ENCODE measurements at places on chromosomes 2 and 18.
A peak's percentile ranks its signal among the peaks of the same experiment; 100 is the strongest.

- no peak for ATAC-seq
Observed at GRCh38 chr2:215790523-215791421, 222.6 kb downstream of the MREG start.

GRCh38 chr18:9742524-9743131 is 34.5 kb downstream of the RAB31 start:
- no peak for ATAC-seq

DNA sequence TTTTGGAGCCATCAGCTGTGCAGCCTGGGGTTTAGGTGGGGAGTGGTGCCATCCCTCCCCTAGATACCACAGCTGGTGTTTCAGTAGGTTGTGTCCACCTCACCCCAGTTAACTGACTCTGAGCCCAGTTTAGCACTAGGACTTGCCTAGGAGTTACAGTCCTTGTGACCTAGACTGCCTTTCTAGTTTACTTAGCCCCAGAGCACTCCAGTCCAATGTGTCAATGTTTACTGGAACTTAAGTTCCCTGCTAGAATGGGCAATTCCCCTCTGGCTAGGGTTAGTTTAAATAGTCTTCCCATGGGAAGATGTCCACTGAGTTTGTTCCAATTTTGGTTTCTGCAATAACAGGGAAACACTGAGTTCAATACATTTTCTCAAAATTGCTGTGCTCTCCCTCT is 909.2 kb downstream of the CCDC85A start:
- ATAC-seq, result no peak

DNA sequence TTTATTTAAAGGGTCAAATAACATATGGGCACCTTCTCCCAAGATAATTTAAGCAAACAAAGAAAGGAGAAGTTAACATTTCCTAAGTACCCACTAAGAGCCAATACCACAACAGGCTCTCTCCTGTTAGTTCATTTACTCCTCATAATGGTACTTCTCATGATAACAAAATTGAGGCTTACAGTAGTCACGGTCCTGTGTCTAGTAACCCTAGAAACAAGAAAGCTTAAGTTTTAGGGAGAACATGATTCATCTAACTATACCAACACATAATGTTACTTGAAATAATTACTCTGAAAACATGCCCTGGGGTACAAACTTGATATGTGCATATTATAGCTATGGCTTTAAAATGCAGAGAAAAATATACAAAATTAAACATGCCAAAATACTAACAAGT is 19.8 kb downstream of the IWS1 start:
- ATAC-seq, result no peak

- no peak for ATAC-seq
Observed at GRCh38 chr2:209613649-209614305, 157.9 kb upstream of the UNC80 start.

- peak; percentile 49 for ATAC-seq
Observed at GRCh38 chr2:17877811-17878280, 621 bp upstream of the KCNS3 start.

- no peak for ATAC-seq
Observed at GRCh38 chr18:42228581-42228980, 273.5 kb downstream of the PIK3C3 start.

- ATAC-seq, result no peak
Observed at GRCh38 chr2:212228743-212229171, 309.8 kb downstream of the ERBB4 start.

DNA sequence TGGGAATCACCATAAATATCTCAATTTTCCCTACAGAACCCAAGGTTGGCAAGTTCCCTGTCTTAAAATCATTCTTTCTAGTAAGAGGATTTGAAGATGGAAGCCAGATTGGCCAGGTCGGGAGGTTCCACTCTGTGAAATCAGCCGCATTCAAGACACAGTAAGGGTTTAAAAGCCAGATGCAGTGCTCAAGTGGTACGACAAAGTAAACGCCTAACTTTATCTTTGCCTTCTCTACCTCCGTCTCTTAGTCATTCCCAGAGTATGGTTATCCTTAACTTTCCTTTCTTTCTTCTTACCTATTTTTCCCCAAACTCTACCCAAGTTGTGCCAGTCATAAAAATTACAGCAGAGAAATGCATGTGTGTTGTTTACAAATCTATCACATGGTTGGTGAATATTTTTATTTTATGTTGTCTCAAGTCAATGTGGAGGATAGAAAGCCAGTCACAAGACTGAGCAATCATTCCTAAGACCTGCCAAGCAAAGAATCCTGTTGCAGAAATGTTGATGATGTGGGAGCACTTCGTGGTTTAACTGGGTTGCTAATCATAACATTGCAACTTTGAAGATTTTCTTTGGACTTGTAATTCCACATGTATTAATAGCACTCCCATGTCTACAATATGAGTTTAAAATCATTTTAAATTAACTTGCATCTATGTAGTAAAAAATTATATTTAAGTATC is 62.6 kb downstream of the SLC40A1 start:
- ATAC-seq, result no peak

DNA sequence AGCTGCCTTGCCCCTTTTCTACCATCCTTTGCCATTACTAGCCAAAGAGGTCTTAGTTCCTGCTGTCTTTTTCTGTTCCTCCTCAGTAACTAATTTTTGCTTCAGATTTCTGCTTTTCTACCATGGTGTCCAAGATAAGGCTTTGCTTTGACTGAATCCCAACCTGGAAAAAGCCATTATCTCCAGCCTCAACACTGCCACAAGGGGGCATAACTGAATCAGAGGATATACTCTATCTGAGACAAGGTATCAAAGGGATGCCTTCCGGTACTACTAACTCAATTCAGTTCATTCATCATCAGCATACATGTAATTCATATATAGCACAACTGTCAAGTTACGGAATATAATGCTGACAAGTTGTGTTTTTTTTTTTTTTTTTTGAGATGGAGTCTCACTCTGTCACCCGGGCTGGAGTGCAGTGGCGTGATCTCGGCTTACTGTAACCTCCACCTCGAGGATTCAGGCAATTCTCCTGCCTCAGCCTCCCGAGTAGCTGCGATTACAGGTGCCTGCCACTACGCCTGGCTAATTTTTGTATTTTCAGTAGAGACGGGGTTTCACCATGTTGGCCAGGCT is 11.4 kb downstream of the OSGEPL1 start:
- ATAC-seq, result no peak

DNA sequence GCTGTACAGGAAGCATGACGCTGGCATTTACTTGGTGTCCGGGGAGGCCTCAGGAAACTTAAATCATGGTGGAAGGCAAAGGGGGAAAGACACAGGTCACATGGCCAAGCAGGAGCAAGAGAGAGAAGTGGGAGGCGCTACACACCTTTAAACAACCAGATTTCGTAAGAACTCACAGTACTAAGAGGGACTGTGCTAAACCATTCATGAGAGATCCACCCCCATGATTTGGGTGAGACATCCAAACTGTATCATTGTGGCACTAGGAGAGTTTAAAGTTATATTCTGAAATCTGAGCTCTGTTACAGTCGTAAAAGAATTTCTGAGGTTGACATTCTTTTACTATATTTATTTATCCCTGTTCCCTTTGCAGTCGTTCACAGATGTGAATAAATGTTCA is 116.6 kb downstream of the ICA1L start:
- no peak for ATAC-seq

DNA sequence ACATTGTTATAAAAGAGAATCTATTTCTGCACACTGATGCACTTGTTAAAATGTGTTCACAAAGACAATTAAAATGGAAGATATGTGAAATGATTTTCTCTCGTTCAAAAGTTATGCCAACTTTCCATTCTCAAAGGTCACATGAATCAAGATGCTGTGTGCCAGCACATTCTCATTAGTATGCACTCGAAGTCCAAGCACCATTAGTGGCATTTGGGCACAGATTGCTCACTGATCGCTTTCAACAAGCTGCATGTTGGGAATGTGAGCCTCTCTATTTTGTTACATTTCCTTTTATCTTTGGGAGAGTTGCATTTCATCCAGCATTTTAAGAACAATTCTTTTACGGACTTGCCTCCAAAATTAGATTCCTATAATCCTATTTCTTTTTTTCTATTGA is 398.9 kb downstream of the FBXO15 start:
- ATAC-seq, result no peak

DNA sequence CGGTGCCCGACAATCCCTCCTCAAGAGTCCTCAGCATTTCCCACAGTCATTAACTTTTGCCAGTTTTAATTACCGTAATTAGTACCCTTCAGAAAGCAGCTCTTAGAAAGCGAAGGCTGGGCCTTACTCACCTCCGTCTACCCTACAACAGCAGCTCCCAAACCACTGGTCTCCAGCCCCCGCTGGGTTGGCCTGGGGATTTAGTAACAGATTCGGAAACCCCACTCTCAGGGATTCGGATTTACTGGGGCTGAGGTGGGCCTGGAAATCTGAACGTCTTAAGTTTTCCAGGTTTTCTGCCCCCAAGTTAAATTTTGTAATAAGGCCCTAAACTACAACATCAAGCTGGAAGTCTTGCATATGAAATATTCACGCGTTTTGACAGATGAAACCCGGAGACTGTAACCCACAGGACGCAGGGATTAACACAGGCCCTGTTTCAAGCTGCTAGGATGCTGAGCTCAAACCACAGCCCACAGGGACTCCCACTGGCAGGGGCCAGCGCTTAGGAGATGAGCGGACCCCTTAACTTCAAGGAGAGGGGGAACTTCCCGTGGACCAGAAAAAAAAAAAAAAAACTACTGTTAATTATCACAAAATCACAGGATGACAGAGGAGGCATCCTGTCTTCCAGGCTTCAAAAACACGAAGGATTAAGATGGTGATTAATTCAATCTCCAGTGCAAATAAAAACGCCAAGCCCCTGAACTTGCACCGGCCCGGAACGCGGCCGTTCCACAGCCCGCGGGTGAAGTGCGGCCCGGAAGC is 985 bp downstream of the ILKAP start:
- ATAC-seq, result no peak

DNA sequence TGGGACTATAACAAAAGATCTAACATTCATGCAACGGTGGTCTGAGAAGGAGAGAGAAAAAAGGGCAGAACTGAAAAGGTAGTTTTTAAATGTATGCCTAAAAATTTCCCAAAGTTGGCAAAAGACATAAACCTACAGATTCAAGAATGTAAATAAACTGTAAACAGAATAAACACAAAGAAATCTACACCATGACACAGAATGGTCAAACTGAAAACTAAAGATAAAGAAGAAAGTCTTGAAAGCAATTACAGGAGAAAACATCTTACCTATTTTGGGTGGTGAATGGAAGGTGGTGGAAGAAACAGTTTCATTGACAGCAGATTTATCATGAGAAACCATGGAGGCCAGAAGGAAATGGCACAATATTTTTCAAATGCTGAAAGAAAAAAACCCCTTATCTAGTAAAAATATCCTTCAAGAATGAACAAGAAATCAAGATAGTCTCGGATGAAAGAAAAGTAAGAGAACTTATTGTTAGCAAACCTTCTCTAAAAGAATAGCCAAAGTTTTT is 35.6 kb upstream of the ZNF397 start:
- ATAC-seq, result no peak

GRCh38 chr18:4248686-4249085 is 206.4 kb downstream of the DLGAP1 start:
- ATAC-seq, result no peak

DNA sequence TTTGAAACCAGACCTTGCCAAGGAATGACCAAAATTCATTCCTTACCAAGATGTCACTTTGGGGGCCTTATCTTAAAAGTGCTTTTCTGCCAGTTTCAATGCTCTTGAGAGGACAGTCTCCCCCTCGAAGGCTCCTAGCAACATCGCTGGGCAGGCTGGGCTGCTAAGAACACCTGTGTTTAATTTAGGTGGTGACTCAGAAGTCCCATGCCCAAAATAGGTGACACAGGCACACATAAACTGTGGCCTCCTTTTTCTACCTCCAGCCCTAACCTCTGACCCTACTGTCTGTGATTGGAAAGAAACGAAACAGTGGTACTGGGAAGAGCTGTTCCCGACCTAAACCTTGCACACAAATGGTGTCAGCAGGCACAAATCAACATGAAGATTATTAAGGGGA is 28.7 kb upstream of the ROCK2 start:
- ATAC-seq, result no peak

GRCh38 chr18:78448106-78448505 is 531.5 kb upstream of the SALL3 start:
- ATAC-seq, result no peak

GRCh38 chr2:73232403-73233153 is 461 bp downstream of the PRADC1 start:
- ATAC-seq, result peak; percentile 1

GRCh38 chr18:47403317-47403716 is 151.9 kb upstream of the SKOR2 start:
- ATAC-seq, result no peak

DNA sequence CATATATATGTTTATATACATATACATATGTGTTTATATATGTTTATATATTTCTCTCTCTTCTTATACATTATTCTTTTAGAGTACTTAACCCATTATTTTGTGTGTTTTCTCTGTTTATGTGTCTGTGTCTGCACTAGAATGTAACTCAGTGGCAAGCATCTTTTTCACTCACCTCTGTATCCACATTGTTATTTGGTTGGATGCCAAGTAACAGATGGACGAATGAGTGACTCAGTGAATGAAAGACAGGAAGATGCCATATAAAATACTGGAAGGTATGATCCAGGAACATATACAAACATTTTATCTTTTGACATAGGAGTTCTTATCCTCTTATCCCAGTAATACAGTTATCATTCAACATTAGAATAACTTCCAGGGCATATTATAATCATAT is 684.8 kb downstream of the RNF144A start:
- no peak for ATAC-seq

DNA sequence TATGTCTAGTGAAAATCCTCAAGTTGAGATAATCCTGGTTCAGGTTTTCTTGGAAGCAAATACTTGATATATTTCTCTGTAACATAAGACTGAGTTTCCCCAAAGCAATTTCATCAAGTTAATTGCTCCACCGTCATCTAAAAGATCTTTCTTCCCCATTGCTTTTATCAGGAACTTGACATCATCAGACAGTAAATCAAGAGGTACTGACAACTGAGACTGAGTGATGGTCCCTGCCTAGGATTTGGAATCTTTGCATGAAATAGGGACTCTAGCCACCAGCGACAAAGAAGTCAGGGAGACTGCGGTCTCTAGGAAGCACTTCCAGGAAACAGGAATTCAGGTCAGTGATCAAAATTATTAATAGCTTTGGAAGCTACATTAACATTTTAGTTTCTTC is 43.4 kb upstream of the SCN1A start:
- no peak for ATAC-seq

GRCh38 chr2:239257511-239257937 is 143.3 kb downstream of the HDAC4 start:
- no peak for ATAC-seq

DNA sequence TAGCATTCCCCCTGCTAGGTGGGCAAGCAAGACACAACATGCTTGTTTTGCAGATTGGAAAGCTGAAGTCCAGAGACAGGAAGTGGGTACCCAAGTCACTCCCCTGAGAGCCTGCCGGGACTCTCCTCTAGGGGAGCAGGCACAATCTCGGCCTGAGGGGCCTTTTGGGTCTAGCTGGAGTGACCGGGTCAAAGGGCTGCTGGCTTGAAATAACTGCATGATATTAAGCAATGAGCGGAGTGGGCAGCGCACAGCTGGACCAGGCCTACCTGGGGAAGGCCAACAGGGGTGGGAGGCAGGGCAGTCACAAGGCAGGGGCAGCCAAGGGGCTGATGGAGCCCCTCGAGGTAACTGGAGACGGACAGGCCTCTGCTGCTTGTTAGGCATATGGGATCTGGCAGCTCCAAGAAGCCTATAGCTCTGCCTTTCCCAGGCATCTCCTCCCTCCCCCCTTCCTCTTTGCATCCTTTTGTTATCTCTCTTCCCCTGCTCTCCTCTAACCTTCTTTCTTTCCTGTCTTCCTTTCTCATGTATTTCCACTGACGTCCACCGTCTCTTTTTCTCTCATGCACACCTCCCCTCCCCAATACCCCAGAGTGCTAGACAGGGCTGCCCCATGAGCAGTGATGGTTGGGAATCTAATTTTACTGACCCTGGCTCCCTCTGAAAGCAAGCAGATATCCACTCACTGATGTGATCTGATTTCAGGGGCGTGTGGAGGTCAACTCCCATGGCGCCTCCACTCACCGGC is 237.5 kb downstream of the LOXHD1 start:
- ATAC-seq, result peak; percentile 5

Data from stimulated activated memory B cell treated with anti-CD40 and anti-IgM and Interleukin-4, amounts not matched to agents 10 μg/mL and 1 μg/mL and 100 μg/mL, for 72 hours (primary cell).